ENCODE measurements at places on chromosomes 12 and 14. TPM values are rescaled to one million over a fixed set of nuclear protein-coding genes. Genes with fewer than 3 reads are reported as not detected.
A peak's percentile ranks its signal among the peaks of the same experiment; 100 is the strongest.

The MYF5 gene
- total RNA-seq = not detected

The TAS2R7 gene
- not detected for total RNA-seq

The GYS2 gene
- not detected for total RNA-seq

The MMP17 gene
- total RNA-seq = not detected

The REM2 gene
- total RNA-seq = 0.48 TPM

The E2F7 gene
- total RNA-seq = 6.0 TPM

The CRACR2A gene
- 19.2 TPM for total RNA-seq

The DIO2 gene
- not detected for total RNA-seq

The ANKRD33 gene
- not detected for total RNA-seq

The GLIPR1 gene
- 8.7 TPM for total RNA-seq

DNA sequence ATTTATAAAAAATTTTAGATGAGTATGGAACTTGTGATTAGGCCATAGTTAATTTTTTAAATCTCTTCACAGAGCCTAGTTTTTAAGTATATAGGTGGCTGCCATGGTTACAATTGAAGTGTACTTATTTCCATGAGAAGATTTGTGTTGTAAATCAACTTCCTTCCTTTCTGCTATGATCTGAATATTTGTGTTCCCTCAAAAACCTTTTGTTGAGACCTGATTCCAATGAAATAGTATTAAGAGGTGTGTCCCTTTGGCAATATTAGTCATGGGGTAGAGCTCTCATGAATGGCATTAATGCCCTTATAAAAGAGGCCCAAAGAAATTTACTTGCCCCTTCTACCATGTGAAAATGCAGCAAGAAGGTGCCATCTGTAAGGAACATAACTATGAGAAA lies 28.8 kb downstream of the ETNK1 start:
- DNase-seq = no peak
- H3K27ac ChIP-seq = no peak overlapping the region
- H3K4me3 ChIP-seq = no peak overlapping the region
- H3K4me1 ChIP-seq = peaks cover 57% of the 10 kb centered on the region
- H3K27me3 ChIP-seq = no peaks in the 10 kb centered on the region

- no peak for DNase-seq
- H3K36me3 ChIP-seq = no peaks in the 10 kb centered on the region
- H3K27ac ChIP-seq = no peak overlapping the region
- H3K27me3 ChIP-seq = peaks cover 4% of the 10 kb centered on the region
Observed at GRCh38 chr14:34128665-34129064, 177.8 kb upstream of the EGLN3 start.

DNA sequence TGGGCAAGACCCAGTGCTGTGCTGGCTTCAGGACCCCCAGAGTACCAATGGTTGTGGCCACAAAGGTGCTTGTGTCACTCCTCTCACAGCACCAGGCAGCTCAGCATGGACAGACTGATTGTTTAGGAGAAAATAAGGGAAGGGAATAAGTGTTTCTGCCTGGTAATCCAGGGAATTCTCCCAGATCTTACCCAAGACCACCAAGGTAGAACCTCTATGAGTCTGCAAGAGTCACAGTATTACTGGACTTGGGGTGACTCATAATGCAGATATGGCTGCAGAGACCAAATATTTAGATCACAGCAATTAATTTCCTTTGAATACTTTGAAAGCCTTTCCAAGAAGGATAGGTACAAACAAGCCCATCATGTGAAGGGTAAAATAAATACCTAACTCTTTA lies 1178.3 kb upstream of the FLRT2 start:
- no peaks in the 10 kb centered on the region for H3K4me1 ChIP-seq
- no peak overlapping the region for H3K4me3 ChIP-seq
- H3K36me3 ChIP-seq = no peaks in the 10 kb centered on the region
- no peaks in the 10 kb centered on the region for H3K27me3 ChIP-seq
- H3K27ac ChIP-seq = no peak overlapping the region

- peaks cover 34% of the 10 kb centered on the region for H3K4me1 ChIP-seq
- DNase-seq = no peak
- H3K27ac ChIP-seq = peak overlapping the region; percentile 2
Observed at GRCh38 chr14:91144425-91145145, 30.7 kb downstream of the DGLUCY start.

- H3K36me3 ChIP-seq = no peaks in the 10 kb centered on the region
- no peaks in the 10 kb centered on the region for H3K27me3 ChIP-seq
- DNase-seq = no peak
- no peak overlapping the region for H3K27ac ChIP-seq
Observed at GRCh38 chr12:18998343-18999261, 130.9 kb upstream of the PLEKHA5 start.

DNA sequence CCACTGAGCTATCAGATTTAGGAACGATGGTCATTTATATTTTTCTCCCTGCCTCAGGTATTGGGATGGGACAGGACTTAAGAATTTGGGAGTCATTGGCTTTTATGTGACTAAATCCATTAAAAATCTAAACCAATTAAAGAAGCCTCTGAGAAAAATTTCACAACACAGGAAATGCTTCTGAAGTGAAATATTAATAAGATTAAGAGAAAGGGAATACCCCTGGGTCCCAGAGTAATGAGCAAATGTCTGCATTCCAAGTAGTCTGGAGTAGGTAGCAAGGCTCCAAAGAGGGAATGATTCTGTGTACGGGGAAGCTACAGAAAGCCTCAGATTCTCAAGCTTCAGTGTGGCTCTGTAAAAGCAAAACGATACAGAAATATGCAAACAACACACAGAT lies 707 bp upstream of the MED6 start:
- H3K27me3 ChIP-seq = peaks cover 7% of the 10 kb centered on the region
- DNase-seq = no peak
- H3K4me1 ChIP-seq = peaks cover 23% of the 10 kb centered on the region
- peaks cover 6% of the 10 kb centered on the region for H3K36me3 ChIP-seq

DNA sequence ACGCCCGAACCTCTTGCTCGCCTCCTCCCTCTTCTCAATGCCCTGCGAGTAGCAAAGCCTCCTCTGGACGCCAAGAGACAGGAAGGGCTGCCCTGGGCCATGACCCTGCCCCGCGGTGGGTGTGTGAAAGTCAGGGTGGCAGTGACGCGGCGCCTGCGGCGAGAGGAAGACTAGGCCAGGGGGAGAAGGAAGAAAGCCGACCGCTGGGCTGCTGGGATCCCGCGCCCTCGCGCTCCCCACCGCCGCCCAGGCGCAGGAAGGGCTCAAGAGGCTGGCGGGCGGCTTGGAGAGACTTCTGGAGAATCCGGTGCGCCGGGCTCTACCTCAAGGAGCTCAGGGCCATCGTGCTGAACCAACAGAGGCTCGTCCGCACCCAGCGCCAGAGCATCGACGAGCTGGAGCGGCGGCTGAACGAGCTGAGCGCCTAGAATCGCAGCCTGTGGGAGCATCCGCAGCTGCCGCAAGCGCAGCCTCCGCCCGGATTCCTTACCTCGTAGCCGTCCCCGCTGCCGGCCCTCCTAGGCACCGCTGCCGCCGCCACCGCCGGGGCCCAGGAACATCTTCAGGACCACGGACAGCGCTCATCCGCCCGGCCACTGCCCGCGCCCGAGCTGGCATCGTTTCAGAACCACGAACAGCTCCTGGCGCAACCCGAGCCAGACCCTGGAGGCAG lies 105.0 kb upstream of the PRB2 start:
- H3K4me1 ChIP-seq = peaks cover 3% of the 10 kb centered on the region
- H3K27me3 ChIP-seq = peaks cover 18% of the 10 kb centered on the region
- peak; percentile 92 for DNase-seq

- peaks cover 39% of the 10 kb centered on the region for H3K4me1 ChIP-seq
- DNase-seq = peak; percentile 61
- no peaks in the 10 kb centered on the region for H3K27me3 ChIP-seq
- no peak overlapping the region for H3K27ac ChIP-seq
Observed at GRCh38 chr12:3743803-3744202, 9.1 kb downstream of the CRACR2A start.

- no peaks in the 10 kb centered on the region for H3K27me3 ChIP-seq
- DNase-seq = no peak
- H3K4me1 ChIP-seq = peaks cover 40% of the 10 kb centered on the region
- no peak overlapping the region for H3K27ac ChIP-seq
- peaks cover 10% of the 10 kb centered on the region for H3K36me3 ChIP-seq
Observed at GRCh38 chr12:68479896-68480291, 130.8 kb upstream of the RAP1B start.

GRCh38 chr14:75044752-75045151 lies 6.5 kb downstream of the MLH3 start:
- H3K4me3 ChIP-seq = peak overlapping the region; percentile 4
- no peak overlapping the region for H3K27ac ChIP-seq
- no peaks in the 10 kb centered on the region for H3K27me3 ChIP-seq
- peaks cover 53% of the 10 kb centered on the region for H3K4me1 ChIP-seq
- peaks cover 53% of the 10 kb centered on the region for H3K36me3 ChIP-seq
- DNase-seq = no peak

GRCh38 chr12:57112492-57113294 lies 1.5 kb upstream of the STAT6 start:
- DNase-seq = peak; percentile 93
- H3K4me1 ChIP-seq = peaks cover 35% of the 10 kb centered on the region
- H3K27ac ChIP-seq = peak overlapping the region; percentile 97
- H3K36me3 ChIP-seq = peaks cover 28% of the 10 kb centered on the region

- H3K27ac ChIP-seq = no peak overlapping the region
- H3K36me3 ChIP-seq = peaks cover 1% of the 10 kb centered on the region
- DNase-seq = no peak
- H3K4me1 ChIP-seq = peaks cover 69% of the 10 kb centered on the region
- H3K4me3 ChIP-seq = no peak overlapping the region
- no peaks in the 10 kb centered on the region for H3K27me3 ChIP-seq
Observed at GRCh38 chr14:68286667-68287066, 467.1 kb downstream of the RAD51B start.

GRCh38 chr12:1880876-1881275 lies 37.6 kb downstream of the CACNA2D4 start:
- H3K27ac ChIP-seq = no peak overlapping the region
- no peaks in the 10 kb centered on the region for H3K36me3 ChIP-seq
- H3K4me3 ChIP-seq = no peak overlapping the region
- DNase-seq = no peak
- H3K4me1 ChIP-seq = no peaks in the 10 kb centered on the region
- H3K27me3 ChIP-seq = peaks cover 1% of the 10 kb centered on the region

GRCh38 chr12:98057701-98058100 lies 457.7 kb upstream of the TMPO start:
- no peak overlapping the region for H3K27ac ChIP-seq
- no peak for DNase-seq
- no peaks in the 10 kb centered on the region for H3K27me3 ChIP-seq
- no peaks in the 10 kb centered on the region for H3K4me1 ChIP-seq
- no peak overlapping the region for H3K4me3 ChIP-seq

- H3K36me3 ChIP-seq = peaks cover 13% of the 10 kb centered on the region
- no peaks in the 10 kb centered on the region for H3K27me3 ChIP-seq
- peak; percentile 66 for DNase-seq
- peak overlapping the region; percentile 78 for H3K27ac ChIP-seq
- peak overlapping the region; percentile 92 for H3K4me3 ChIP-seq
Observed at GRCh38 chr12:120687578-120688289, 785 bp downstream of the MLEC start.

- DNase-seq = no peak
- no peak overlapping the region for H3K4me3 ChIP-seq
- no peaks in the 10 kb centered on the region for H3K36me3 ChIP-seq
Observed at GRCh38 chr14:23392613-23393012, 15.5 kb downstream of the MYH6 start.

- no peaks in the 10 kb centered on the region for H3K36me3 ChIP-seq
- no peaks in the 10 kb centered on the region for H3K27me3 ChIP-seq
- no peaks in the 10 kb centered on the region for H3K4me1 ChIP-seq
- H3K4me3 ChIP-seq = no peak overlapping the region
- no peak for DNase-seq
Observed at GRCh38 chr12:120668091-120668867, 18.7 kb upstream of the MLEC start.

DNA sequence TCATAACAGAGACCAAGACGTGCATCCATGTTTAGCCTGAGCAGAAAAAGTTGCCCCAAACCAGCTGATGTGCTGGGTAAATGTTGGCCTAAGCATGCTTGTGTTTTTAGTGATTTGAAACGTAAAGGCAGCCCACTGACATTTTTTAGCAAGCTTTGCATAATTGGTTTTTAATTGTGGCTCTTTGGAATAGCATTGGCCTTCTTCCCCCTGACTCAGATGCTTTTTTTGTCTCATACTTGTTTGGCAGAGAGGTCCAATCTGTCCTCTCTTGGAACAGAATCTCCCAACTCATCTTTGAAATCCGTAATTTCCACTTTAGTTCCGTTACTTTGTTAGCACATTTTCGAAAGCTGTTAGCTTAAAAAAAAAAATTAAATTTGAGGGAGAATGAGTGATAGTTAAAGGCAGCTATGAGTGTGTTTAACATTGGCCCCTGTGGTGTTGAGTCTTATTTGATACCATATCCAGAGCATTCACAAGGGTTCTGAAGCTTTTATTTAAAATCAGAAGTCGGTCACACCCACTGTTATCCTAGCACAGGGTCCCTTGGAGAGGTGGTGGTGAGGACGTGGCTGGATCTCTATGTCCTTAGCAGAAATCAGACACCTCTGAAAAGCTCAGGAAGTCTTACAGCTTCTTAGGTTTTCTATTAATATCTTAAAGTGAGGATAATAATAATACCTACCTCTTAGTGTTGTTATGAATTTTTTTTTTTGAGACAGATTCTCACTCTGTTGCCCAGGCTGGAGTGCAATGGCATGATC lies 15.6 kb downstream of the JDP2 start:
- no peaks in the 10 kb centered on the region for H3K4me1 ChIP-seq
- H3K4me3 ChIP-seq = no peak overlapping the region
- DNase-seq = no peak
- H3K27me3 ChIP-seq = peaks cover 2% of the 10 kb centered on the region
- no peak overlapping the region for H3K27ac ChIP-seq

GRCh38 chr14:101031186-101031585 lies 127.7 kb upstream of the RTL1 start:
- H3K27ac ChIP-seq = no peak overlapping the region
- H3K27me3 ChIP-seq = peaks cover under 1% of the 10 kb centered on the region
- no peaks in the 10 kb centered on the region for H3K4me1 ChIP-seq
- DNase-seq = no peak
- H3K4me3 ChIP-seq = no peak overlapping the region
- no peaks in the 10 kb centered on the region for H3K36me3 ChIP-seq

DNA sequence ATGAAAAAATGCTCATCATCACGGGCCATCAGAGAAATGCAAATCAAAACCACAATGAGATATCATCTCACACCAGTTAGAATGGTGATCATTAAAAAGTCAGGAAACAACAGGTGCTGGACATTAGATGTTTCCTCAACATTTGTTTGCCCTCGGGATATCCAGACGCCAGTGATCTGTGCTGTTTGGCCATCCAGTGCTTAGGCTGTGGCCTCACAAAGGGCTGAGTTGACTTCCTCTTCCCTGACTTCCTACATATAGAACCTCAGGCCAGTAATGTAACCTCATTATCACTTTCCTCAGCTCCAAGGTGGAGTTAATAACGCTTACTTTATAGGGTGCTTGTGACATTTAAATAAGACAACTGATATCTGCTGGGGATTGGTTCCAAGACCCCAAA lies 51.8 kb downstream of the SLC15A5 start:
- H3K36me3 ChIP-seq = no peaks in the 10 kb centered on the region
- no peaks in the 10 kb centered on the region for H3K4me1 ChIP-seq
- no peak for DNase-seq
- no peaks in the 10 kb centered on the region for H3K27me3 ChIP-seq

GRCh38 chr14:54342806-54343205 lies 54.0 kb upstream of the CDKN3 start:
- H3K27ac ChIP-seq = no peak overlapping the region
- H3K36me3 ChIP-seq = no peaks in the 10 kb centered on the region
- H3K4me1 ChIP-seq = no peaks in the 10 kb centered on the region
- DNase-seq = no peak
- H3K4me3 ChIP-seq = no peak overlapping the region
